Mucosa of gallbladder (tissue), 1 donor: ENCODE measurements at places on chromosomes 16 and 17. TPM values are rescaled to one million over a fixed set of nuclear protein-coding genes. Genes with fewer than 3 reads are reported as not detected.

GRCh38 chr16:66418165-66418962, 8.7 kb upstream of the BEAN1 start:
- DNase-seq = no peak

DNA sequence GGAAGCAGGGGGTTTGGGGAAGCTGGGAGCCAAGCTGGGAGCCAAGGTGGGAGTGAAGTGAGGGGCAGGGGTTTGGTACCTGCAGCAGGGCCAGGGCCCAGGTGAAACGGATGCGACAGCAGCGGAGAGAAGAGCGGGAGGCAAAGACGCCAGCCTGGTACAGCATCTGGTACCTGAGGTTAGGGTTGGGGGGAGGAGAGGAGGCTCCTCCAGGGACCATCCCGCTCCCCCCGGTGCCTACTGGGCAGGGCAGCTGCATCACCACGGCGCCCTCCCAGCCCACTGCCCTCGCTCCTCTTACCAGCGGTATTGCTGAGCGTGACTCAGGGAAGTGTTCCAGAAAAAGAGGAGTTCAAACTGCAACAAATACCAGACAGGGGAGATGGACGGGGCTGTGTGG, 9.8 kb downstream of the CLN3 start:
- no peak for DNase-seq

DNA sequence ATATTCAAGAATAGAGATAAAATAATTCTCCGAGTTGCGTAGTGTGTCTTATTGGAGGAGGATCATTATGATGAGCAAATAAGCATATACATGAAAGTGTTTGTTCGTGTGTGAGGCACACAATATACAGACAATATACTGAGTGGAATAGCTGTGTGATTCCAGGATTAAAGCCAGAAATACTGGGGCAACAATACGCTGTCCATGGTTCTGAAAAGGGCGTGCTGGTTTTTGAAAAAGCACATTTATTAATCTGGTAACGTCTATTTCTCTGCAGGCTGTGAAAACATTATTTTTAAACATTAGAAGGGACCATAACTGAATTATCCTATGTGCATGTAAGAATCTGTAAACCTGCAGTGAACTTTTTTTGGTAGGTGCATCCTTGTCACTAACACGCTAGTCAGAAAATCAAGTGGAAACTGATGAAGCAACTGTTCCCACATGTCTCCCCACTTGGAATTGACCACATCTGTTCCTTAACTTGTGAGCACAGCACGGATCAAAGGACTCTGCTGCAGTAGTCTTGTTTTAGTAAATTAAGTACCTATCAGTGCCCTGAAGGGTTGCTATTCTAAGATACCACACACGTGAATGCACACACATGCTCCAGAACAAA, 346.0 kb downstream of the GRIN2A start:
- DNase-seq = no peak

DNA sequence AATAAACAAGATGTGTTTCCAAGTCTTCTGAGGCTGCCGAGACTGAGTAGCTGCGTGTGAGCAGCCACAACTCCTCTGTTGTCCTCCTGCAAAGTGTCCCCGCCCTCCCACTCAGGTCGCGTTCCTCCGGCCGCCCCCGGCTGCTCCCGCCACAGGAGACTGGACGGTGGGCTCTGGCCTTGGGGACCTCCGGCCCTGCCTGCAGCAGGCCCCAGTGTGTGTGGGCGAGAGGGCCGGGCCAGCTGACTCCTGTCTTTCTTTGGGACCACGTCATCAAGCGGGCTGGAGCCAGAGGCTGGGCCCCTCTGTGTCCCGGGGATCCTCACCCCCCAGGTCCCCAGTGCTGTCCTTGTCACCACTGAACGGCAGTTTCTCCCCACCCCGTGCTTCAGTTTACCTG, 175.3 kb downstream of the NPIPB11 start:
- peak; percentile 8 for DNase-seq

DNA sequence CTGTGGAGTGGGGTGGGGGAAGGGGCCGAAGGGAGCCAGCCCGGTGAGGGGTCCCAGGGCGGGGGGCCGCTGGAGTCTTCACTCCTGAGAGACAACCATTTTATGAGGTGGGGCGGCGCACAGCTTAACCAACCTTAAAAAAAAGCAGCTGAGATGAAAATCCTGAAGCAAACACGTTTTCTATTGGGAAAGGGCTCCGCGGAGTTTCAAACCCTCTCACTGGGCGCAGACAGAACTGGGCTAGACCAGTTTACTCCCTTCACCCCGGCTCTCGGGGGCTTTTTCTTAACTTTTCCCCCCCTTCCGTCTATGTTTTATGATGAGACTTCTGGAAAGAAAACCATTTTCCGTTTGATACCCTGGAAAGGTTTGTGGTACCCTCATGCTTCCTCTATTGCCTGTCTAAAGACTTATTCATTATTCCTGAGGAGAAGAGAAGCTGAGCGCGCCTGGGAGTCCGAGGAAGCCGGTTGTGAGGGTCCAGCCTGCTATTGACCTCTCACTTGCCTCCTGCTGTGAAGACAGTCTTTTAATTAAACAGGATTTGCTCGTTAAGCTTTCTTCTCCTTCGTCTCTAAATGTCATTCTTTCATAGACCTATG, 482 bp upstream of the SSH2 start:
- no peak for DNase-seq

GRCh38 chr16:52597772-52598483, 51.0 kb upstream of the TOX3 start:
- peak; percentile 72 for DNase-seq

- no peak for DNase-seq
Observed at GRCh38 chr17:26818736-26819135, 475.2 kb upstream of the WSB1 start.

- DNase-seq = no peak
Observed at GRCh38 chr17:12664894-12665262, 812 bp upstream of the MYOCD start.

DNA sequence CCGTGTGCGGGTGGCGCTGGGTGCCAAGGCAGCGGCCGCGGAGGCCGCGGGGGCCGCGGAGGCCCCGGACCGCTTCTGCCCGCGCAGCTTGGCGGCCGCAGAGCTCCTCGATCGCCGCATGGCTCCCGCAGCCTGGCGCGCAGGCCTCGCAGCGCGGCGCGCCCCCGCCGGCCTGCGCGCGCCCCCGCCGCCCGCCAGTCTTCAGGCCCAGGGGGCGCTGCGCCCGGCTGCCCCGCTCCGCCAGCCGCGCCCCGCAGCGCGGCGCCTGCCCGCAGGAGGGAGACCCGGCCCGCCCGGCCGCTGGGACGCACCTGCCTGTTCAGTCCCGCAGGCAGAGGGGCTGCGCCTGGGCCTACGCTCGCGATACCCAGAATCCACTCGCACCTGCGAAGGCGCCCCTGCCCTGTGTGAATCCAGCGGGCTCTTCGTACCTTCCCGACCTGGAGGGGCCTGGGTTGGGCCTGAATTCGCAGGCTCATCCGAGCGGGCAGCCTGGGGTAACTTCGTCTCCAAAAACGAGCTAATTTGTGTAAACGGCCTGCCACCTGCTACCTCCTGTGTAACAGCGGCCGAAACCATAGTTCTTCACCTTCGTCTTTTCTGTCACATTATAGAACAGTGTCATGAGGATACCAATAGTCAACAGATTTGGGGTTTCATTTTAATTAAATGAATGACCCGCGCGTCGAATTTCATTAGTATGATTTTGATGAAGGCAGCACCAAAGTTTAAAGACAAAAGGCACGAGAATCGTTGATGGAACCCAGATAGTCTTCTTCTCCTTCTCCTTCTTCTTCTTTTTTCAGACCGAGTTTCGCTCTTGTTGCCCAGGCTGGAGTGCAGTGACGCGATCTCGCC, at the start of gene CENPV:
TSS of gene CENPV (minus strand) at position 153 of the 858 bp plus-strand sequence. CDS start at position 120, 33 bp downstream.
- peak; percentile 16 for DNase-seq

DNA sequence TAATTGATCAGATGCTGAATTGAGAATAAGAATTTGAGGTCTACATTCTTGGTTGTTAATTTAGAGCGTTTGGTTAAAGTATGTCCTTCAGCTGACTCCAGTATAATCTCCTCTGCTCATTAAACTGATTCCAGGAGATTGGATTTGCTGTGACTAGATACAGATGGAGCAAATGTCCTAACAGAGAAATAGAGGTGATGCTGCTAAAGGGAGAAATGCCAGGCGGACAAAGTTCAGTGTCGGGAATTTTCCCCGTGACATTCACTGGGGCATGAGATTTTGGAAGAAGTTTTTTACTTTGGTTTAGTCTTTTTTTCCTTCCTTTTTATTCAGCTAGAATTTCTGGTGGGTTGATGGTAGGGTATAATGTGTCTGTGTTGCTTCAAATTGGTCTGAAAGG, 19.0 kb downstream of the PRKAR1A start:
- DNase-seq = no peak

GRCh38 chr16:410516-411178, 9.0 kb downstream of the DECR2 start:
- DNase-seq = no peak

DNA sequence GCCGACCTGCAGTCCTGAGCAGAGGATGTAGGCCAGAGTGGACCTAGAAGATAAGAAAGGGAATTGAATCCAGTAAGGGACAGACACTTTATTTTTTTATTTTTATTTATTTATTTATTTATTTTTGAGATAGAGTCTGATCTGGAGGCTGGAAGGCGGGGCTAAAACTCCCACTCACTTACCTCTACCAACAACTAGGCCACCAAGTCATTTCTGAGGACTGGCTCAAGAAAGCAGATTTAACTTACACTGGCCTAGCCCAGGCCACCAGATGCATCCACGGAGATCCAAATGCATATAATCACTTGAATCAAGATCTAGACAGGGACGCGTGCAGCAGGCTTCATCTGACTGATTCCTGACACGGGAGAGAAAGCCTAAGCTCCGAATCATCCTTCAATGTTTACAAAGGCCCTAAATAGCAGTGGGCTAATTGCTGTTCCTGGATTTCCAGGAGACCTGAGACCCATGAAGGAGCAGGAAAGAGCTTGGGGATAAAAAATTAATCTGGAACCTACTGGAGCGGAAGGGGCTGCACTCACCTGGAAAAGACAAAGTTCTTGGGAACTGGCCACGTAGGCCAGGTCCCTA, 1.1 kb upstream of the ALOX12 start:
- DNase-seq = no peak

DNA sequence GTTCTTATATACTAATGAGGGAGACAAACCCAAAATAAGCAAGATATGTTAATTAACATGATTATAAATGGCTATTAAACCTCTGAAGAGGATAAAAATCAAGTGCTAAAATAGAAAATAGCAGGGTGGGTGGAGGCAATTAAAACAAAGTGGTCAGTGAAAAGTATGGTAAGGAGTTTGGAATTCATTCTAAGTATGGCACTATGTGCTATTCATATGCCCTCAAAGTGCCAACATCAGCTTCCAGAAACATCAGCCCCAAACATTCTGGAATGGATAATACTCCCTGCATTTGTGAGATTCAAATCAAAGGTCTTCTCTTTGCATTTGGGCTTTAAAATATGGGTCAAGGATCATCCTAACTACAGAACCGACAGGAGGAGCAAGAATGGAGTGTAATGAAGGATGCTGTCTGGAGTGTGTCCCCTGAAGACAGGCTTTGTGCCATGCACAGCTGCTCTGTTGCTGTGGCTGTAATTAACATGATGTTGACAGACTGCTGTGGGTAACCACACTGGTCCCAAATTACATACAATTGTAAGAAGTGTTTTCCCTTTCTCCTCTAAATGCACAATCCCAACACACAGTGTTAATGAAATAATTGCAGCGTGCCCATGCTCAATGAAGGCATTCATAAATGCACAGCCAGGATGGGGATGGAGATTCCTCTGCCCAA, 93.1 kb downstream of the VAT1L start:
- no peak for DNase-seq

DNA sequence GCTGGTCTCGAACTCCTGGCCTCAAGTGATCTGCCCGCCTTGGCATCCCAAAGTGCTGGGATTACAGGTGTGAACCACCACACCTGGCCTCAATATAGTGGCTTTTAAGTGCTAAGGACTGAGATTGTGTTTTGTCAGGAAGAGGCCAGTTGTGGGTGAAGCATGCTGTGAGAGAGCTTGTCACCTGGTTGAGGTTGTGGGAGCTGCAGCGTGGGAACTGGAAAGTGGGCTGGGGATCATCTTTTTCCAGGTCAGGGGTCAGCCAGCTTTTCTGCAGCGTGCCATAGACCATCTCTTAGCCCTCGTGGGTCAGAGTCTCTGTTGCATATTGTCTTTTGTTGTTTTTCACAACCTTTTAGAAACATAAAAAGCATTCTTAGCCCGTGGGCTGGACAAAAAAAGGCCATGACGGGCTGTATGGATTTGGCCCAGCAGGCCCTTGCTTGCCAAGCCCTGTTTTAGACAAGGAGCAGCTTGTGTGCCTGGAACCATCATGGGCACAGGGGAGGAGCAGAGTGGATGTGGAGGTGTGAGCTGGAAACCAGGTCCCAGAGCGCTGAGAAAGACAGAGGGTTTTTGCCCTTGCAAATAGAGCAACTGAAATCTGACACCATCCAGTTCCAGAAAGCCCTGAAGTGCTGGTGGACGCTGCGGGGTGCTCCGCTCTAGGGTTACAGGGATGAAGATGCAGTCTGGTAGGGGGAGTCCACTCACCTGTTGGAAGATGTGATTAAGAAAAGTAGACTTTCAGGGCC, 5.5 kb downstream of the BIRC5 start:
- no peak for DNase-seq

- peak; percentile 44 for DNase-seq
Observed at GRCh38 chr16:48687421-48688038, 77.5 kb upstream of the N4BP1 start.

- no peak for DNase-seq
Observed at GRCh38 chr17:73641826-73642600, 2.2 kb downstream of the SDK2 start.

DNA sequence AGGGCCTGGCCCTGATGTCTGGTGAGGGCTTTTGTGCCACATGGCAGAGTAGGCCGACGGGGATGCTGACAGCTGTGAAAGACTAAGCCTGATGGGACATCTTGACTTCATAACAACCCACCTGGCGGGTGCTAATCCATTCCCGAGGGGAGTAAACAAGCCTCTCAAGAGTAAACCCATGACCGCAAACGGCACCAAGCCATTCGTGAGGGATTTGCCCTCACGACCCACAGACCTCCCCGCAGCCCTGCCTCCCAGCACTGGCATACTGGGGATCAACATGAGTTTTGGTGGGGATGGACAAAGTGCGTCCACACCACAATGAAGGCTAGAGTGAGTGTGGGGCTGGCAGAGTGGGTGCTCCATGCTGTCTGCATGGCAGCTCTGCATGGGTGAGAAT, 11.7 kb downstream of the RNF213 start:
- no peak for DNase-seq

GRCh38 chr17:76132574-76133338, 8.3 kb downstream of the FOXJ1 start:
- DNase-seq = peak; percentile 32

Gene NFAT5
- total RNA-seq = 31.4 TPM

Gene CLDN9
- total RNA-seq = 3.3 TPM

Gene CNGB1
- 0.29 TPM for total RNA-seq

Gene BRICD5
- 15.2 TPM for total RNA-seq

Gene CHST4
- 586 TPM for total RNA-seq

Gene OR3A3
- total RNA-seq = not detected

Gene JUP
- 201 TPM for total RNA-seq

Gene CEMP1
- 1.8 TPM for total RNA-seq

Gene CACNG4
- total RNA-seq = not detected

Gene PRRT2
- total RNA-seq = 20.8 TPM

Gene CCDC78
- total RNA-seq = 3.3 TPM

Gene ATP1B2
- 7.7 TPM for total RNA-seq

Gene C16orf95
- total RNA-seq = 2.2 TPM
